Germinal center (tissue), 1 donor: ENCODE measurements at places on chromosomes 5 and 9.

- DNase-seq = no peak
Observed at GRCh38 chr9:136093346-136093986, 1.6 kb downstream of the NACC2 start.

GRCh38 chr9:69136779-69137178 is 37.3 kb upstream of the TJP2 start:
- no peak for DNase-seq

GRCh38 chr9:136657974-136658848 is 4.5 kb upstream of the EGFL7 start:
- no peak for DNase-seq

GRCh38 chr5:55638051-55638450 is 74.1 kb downstream of the SLC38A9 start:
- no peak for DNase-seq

DNA sequence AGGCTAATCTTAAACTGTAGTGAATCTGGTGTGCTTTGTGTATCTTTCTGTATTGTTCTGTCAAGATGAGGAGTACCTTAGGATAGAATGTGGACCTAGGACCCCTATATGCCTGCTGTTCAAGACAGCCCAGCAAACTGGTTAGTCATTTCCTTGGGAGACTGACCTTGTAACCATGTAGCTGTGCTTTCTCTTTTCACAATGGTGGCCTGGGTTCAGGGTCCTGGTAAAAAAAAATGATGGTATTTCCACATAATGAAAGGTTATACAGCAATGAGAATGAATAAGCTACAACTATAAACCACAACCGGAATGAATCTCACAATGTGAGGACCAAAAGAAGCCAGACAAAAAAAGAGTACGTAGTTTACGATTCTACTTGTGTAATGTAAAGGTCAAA is 36.4 kb upstream of the F2RL1 start:
- DNase-seq = no peak

- DNase-seq = no peak
Observed at GRCh38 chr9:121888438-121888775, 204.7 kb downstream of the TTLL11 start.

DNA sequence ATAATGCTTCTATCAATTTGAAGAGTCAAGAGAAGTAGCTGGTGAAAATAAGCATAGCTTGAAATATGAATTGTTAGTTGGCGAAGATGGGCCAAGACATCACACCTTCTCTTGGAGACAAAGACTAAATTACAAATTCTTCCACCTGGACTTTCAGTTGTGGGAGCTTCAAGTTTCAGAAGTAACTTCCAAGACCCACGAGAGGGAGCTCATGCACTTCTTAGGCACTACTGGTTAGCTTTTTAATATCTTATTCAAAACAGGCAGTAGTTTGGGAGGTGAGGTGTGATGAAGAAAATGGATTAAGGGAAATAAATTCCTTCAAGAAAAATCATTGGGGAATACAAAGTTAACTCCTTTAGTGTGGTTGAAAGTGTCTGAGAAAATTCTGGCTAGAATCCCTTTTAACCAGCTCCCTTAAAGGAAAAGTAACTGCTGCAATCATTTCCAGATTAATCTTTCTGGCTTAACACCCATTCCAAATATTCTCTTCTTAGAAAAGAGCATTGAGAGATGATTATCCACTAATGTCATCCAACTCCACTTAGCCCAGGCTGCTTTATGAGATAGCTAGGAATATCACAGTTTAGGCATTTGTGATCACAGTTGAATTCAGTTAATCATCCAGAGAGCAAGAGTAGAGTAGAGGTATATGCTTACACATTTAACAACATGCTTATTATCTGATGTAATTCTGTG is 139.5 kb upstream of the DMRTA1 start:
- peak; percentile 3 for DNase-seq
